ENCODE measurements at places on chromosomes 2 and 18. TPM values are rescaled to one million over a fixed set of nuclear protein-coding genes. Genes with fewer than 3 reads are reported as not detected.

The TBR1 gene
- not detected for total RNA-seq

GRCh38 chr2:64221935-64222334 is 77.7 kb upstream of the PELI1 start:
- DNase-seq, result no peak

- no peak for DNase-seq
Observed at GRCh38 chr2:121064186-121064585, 220.8 kb downstream of the TFCP2L1 start.

The IL36G gene
- total RNA-seq, result not detected

DNA sequence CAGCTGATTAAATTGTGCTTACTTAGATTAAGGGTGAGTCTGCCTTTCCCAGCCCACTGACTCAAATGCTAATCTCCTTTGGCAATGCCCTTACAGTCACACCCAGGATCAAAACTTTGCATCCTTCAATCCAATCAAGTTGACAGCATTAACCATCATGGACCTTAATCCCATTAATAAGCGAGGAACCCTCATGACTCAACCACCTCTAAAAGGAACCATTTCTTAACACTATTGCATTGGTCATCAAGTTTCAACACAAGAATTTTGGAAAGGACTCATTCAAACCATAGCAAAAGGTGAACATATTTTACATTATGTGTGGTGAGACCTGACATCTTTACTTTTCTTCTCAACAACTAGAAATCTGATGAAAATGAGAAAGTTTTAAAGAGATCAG is 187.0 kb downstream of the OSR1 start:
- no peak for DNase-seq

The TUBA4A gene
- total RNA-seq, result 51.7 TPM

GRCh38 chr18:41266616-41267015 is 688.4 kb upstream of the PIK3C3 start:
- DNase-seq, result no peak

The ZNF513 gene
- total RNA-seq, result 6.2 TPM

The SIX3 gene
- total RNA-seq, result not detected

DNA sequence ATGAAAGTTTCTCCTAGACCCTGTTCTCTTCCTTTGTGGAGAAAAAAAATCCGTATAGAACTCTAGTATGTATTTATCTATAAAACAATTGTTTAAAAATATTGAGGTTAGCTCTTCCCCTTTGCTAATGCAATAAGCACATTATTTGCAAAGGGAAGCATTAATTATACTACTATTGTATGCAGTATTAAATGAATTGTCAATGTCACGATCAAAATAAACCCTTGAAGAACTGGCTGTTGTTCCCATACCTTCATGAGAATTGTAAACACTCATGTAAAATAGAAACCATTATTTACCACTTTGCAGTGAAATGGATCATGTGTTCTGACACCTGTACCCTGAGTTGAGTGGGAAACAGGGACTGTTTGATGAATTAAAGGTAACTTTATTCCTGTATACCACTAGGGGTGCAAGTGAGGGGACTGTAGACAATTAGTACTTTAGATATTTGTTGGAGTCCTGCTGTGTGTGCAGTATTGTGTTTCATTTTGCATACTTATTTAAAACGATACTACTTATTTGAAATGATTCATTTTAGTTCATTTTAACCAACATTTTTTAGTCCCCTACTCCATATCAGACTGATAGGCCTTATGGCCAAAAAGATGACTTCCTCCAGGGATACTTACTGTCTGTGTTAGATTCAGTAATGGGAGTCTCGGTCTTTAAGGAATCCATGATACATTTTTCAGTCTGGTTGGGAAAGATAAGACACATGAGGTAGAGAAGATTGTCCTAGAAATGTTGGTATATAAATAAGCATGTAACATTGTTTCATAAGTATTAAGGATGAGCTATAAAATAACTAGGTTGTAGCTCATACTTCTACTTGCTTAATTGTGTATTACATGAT is 7.9 kb downstream of the PKP4 start:
- no peak for DNase-seq

DNA sequence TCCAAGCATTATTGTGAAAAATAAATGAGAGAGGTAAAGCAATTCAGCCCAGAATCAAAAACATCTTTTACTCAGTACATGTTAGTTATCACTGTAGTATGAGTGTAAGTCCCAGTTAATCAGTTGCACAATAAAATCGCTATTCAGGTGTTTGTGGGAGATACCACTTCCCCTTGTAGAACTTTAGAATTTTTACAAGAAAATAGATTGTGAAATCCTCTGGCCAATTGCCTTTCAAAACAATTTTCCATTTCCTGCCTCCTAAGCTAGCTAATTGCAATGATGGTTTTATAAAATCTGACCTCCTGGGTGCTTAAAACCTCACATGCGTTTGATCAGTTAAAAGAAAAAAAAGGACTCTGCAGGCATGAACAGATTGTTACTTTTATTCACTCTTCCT is 332.5 kb downstream of the PID1 start:
- DNase-seq, result no peak

DNA sequence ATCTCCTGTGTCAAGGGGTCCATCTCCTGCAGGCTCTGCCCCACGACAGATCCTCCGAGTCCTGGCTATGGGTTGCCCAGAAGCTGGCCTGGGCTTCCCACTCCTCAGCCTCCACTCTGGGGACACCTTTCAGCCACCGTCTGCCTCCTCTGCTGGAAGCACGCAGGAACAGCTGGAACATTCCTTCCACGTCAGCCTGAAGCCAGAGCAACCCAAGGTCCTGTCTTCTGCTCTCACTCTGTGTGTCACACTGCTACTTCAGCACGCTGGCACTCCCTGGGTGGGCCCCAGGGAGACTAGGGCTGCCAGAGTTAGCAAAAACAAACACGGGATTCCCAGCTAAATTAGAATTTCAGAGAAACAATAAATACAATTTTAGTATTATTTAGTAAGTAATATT is 148.8 kb downstream of the HRH4 start:
- no peak for DNase-seq

DNA sequence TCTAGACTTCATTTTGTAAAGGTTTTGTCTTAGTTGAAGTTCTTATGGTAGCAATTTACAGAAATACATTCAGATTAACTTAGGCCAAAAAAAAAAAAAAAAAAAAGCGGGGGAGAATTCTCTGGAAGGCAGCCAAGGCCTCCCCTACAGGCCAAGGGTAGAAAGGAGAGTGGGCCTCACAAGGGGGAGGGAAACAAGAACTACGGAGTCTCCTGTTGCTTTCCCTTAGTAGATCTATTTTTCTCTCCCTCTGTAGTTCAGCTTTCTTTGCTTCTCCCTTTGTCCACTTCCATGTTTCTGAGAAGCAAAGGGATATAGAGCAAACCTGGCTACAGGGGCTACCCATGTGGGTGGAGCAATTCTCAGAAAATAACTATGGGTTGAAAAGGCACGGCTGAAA is 2.4 kb upstream of the STK11IP start:
- DNase-seq, result no peak
